Right cardiac atrium (tissue), 5 donors: ENCODE measurements at places on chromosomes 2 and 18.

DNA sequence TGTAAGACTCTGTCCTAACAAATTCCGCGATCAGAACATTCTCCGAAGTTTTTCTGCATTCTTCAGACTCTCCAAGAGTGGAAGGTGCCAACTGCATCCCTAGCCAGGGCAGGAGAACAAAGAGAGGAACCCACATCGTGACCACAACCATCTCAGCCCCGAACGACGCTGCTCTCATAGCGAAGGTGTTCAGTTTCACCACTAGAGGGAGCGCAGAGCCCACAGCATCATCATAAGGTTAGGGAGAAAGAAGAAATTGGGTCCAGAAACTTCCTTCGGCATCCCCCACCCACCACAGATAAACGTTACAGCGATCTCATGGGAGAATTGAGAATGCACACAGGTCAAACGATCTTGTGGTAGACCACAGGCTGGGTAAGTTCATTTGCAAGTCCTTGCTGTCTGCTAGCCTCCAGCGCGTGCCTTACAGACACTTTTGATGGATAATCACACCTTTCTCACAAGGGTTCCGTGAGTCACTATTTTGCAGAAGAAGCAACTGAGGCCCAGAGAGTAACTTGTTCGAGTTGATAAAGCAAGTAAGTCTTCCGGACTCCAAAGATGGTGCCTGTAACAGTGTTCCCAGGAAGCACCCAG lies 53.7 kb upstream of the ARL4C start:
- peak; percentile 68 for DNase-seq

- peak; percentile 39 for DNase-seq
Observed at GRCh38 chr2:20223407-20224163, 1.3 kb downstream of the SDC1 start.

DNA sequence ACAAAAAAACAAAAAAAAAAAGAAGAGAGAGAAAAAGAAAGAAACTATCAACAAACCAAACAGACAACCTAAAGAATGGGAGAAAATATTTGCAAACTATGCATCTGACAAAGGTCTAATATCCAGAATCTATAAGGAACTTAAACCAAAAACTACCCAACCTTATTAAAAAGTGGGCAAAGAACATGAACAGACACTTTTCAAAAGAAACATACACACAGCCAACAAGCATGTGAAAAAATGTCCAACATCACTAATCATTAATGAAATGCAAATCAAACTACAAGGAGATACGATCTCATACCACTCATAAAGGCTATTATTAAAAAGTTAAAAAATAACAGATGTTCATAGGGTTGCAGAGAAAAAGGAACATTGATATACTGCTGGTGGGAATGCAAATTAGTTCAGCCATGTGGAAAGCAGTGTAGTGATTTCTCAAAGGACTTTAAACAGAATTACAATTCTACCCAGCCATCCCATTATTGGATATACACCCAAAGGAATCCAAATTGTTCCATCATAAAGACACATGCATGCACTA lies 7.2 kb upstream of the POLE4 start:
- DNase-seq: no peak

DNA sequence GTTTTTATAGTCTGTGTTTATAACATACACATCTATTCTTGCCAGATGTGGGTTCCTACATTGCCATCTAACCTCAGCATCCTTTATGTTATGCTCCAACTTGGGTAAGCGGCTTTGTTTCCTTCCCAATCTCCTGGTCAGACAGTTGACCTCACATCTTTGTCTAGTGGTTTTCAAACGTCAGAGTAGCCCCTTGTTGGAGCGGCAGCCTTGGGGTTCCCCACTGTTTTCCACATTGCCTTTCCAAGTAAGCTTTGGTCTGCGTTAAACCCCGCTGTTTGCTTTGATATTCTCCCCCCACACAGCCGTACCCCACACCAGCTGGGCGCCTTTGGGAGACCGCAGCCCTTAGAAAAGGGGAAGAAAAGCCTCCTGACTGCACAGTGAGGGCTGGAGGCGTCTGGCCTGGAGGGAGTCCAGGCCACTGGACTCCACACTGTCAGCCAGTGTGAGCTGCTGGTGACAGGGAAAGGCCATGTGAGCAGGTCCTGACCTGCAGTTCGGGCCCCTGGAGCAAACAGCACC lies 83.3 kb downstream of the MALT1 start:
- peak; percentile 80 for DNase-seq

DNA sequence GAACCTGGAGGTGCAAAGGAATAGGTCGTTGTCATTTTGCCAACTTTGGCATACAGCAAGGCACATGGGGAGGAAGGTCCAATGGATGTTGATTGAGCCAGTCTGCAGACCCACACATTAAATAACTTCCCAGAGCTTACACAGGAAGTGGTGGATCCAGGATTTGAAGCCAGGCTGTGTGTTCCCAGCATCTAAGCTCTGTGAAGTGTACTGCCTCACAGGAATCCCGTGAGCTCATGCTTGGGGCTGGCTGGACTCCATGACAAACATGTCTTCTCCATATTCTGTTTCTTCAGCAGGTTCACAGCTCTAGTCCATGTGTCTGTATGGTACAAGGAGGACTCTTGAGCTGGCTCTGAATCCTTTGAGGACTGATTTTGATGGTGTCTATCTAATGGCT lies 63.9 kb downstream of the KLHL29 start:
- DNase-seq: no peak

DNA sequence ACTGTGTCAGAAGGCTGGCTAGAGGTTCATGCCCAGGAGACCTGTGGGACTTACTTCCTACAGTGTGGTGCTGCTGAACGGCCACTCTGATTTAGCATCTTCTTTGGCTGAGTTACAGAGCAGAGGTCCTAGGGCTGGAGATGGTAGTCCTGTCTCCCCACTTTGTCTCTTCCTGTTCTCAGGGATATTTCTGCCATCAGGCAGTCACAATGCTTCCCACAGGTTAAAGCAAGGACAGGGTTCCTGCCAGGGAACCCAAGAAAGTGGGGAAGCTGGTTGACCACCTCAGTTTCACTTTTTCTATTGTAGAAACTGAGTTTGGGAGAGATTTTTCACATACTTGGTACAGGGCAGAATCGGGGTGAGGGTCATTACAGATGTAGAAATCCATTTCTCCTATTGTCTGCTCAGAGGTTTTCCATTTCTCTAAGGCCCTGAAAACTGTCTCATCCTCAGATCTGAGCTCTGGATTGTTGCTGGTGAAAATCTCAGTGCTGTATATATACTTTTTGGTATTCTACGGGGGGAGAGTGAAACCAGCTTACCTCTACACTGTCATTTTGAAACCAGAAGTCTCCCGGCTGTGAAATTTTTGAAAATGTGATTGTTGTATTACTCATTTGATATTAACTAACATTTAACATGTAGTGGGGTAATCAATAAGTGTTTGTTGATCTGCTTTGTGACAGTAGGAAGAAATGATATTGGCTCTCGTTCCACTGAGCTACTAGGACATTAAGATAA lies 37.0 kb upstream of the MEP1B start:
- DNase-seq: no peak

DNA sequence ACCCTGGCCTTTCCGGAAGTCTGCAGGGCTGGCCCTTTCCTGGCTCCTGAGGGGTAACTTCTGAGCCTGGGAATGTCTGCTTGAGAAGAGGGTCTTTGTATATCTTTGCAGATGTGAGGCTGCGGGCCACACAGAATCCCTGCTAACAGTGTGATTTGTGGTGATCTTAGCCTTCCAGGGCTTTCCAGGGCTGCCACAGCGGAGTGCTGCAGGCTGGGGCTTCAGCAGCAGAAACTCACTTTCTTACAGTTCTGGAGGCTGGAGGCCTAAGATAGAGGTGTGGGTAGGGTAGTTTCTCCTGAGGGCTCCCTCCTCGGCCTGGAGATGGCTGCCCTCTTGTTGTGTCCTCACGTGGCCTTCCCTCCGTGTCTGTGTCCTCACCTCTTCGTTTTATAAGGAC lies 294.7 kb upstream of the HS6ST1 start:
- no peak for DNase-seq

DNA sequence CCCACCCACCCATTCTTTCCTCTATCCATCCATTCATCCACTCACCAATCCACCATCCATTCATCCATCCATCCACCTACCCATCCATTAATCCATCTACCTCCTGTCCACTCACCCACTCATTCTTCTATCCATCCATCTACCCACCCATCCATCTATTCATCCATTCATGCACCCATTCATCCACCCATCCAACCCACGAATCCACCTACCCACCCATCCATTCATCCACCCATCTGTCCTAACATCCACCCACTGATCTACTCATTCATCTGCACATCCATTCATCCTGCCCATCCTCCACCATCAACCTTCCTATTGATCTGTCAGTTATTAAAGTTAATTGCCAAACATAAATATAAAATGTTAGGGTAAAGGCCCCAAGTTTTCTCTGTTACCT lies 25.6 kb downstream of the LDLRAD4 start:
- no peak for DNase-seq

GRCh38 chr18:26089293-26090129 lies 902 bp downstream of the SS18 start:
- DNase-seq: no peak

DNA sequence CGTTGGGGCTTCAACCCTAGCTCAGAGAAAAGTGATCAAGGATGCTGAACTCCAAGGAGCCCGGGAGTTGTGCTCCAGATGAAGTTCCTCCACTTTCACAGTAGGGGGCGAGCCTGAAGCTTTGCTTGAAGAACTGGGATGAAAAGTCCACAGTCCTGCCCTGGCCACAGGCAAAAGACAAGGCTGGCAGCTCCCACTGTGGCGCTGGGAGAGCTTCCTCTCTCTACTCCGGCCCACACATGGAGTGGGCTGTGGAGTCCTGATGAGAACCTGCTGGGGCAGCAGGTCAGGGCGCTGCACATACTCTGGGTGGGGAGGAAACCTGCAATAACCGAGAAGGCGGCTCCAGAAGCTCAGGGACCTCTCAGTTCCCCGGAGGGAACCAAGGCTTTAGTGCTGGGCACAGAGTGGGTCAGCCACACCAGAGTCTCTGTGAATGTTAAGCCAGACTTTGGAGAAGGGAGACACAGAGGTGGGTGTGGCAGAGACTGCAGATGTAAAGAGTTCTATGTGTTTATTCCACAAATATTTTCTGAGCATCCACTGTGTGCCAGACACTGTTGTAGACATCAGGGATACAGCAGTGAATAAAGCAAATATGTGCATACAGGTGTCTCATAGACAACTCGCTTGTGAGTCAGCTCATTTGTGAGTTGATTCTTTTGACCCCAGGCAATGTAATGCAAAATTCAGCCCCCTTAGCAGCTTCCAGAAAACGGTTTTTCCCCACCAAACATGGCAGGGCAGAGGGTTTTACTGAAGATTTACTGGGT lies 48.0 kb upstream of the MRPL33 start:
- DNase-seq: peak; percentile 71

DNA sequence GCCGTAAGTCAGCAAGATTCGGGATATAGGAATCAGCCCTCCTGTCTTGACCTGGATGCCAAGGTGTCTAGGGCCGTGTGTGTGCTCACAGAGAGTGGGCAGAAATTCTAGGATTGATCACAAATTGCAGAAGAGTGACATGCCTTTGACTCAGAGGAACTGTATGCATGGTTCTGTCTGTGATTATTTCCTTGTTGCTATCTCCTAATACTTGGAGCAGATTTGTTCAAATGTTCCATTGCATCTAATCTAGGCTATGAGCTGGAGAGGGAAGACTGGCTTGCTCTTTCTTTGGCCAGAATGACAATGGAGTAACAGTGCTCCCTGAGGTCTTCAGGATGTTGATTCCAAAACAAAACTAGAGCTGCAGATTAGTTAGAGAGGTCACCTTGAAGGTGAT lies 115.0 kb downstream of the EN1 start:
- no peak for DNase-seq

- no peak for DNase-seq
Observed at GRCh38 chr2:15983496-15983895, 43.1 kb downstream of the MYCN start.

- DNase-seq: no peak
Observed at GRCh38 chr2:41900101-41900577, 147.7 kb upstream of the PKDCC start.

GRCh38 chr2:125455110-125455509 lies 1200.8 kb upstream of the GYPC start:
- DNase-seq: no peak

DNA sequence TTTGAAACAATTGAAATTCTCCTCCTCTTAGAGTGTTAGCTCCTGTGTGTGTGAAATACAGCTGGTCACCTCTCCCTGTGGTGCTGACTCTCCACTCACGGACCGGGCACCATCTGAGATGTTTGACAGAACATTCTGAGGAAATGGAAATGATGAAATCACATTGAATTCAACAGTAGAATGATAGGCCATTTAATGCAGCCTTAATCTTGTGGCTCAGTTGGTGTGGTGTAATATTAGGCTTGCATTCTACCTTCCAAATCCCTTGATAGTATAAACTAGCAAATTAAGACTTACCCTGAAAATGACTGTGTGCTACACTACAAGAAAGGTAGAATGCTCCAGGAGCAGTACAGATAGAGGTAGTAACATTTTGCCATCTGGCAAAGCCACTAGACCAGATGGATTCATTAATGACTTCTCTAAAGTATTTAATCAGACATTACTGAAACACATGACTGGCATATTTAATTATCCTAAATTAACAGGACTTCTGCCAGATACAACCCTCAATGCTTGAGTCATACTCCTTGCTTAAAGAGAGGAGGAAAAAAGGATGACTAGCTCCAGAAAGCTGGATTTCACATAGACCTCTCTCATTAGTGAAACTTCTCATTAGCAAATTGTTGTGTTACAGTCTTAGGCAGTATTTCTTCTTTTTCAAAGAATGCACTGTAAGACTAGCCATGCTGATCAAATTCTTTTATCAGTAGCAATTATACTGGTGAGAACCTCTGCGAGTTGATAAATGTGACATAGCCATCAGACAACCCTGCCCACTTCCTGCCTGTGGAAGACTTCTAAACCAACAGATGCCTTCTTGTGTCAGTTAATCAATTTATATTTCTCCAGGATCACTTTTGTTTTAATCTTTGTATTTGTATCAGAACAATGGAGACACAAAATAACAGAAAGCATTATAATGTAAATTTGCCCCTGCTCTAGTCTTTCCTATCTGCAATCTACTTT lies 80.6 kb downstream of the EML6 start:
- DNase-seq: no peak

DNA sequence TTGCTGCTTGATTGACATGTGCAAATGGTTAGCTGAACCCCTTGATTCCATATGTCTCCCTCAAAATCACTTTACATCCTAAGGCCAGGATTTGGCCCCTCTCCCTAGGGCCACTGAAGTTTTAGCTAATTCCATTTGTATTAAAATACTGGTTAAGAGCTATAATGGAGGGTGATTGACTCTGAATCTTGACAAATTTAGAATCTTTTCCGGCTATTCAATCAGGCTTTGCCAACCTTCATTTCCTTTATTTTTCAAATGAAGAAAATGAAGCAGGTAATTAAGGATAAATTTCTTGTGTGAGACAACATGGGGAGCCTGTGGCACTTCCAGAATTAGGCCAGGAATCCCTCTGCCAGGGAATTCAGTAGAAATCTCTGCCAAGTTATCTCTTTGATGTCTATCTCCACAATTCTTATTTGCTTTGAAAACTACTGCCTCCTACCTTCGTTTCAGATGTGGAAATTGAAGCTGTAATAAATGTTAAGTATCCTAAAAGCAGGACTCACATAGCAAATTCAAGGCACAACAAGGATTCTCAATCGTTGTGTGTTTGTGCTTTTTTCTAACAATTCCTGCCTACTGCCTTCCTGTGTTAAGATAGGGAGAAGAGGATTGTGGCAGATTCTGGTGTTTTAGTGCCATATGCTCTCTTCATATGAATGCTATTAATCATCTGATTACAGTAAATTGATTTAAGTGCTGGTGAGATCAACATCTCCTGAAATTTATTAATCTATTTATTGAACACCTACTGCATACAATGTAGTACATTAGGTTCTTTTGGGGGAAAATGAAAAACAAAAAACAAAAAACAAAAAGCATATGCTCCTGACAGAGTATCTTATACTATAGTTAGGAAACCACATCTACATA lies 47.8 kb upstream of the MAP4K3 start:
- no peak for DNase-seq
